COR-L47 (cell line): ENCODE measurements at places on chromosomes 2 and 18.

DNA sequence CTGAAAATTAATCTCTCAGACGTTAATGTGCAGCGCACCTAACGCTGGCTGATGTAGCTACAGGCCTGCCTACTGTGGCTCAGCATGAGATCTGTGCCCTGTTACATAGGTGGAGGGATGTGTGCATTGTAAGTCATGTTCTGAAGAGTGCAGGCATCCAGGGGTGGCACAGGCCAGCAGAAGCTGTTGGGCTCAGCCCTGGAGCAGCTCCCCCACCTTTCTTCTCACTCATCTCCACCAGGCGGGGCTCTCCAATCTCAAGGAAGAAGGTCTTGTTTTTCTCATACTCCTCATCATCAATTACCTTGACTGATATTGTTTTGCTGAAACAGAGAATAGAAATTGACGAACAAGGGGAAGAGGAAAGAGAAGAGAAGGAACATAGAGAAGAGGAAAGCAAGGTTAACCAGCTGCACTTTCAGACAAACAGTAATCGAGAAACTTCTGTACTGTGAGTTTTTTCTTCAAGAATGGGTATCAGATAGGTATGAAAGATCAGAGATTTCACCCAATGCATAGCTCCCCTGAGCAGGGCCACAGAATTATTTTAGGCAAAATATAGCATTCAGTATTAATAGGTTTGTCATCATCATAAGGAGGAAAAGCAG lies 273.6 kb downstream of the SLC8A1 start:
- no peak for DNase-seq

- DNase-seq = no peak
These were observed 360.3 kb downstream of the LRP1B start for GRCh38 chr2:141770530-141770929.

DNA sequence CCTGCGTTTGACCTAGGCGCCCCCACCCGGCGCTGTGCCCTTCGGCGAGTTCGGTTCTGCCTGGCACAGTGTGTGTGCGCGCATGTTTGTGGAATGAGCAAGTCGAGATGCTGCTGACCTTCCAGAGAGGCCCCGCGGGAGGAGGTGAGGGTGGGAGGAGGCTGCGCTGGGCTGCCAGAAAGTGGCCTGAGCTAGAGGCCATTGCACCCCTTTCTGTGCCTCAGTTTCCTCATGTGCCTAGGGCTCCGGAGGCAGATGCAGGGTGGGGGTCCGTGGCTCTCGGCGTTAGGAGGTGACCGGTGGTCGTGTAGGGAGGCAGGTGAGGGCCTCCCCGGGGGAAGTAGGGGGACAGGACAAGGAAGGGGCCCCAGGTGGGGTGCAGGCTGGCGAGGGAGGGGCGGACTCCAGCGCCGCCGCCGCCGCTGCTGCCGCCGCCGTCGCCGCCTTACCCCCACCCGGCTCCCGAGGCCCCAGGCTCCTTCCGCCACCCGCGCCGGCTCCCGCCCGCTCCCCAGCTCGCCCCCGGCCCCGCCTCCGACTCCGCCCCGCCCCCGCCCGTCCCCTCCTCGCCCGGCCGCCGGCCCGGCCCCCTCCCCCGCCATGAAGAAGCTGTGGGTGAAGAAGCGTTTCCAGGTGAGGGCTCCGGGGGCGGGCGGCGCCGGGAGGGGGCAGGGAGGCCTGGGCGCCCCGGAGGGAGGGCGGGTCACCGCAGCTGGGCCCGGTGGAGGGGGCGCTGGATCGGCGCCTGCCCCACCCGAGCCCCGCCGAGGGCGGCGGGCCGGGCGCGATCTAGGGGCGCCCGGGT lies 7.0 kb downstream of the SPEG start:
- peak; percentile 56 for DNase-seq

DNA sequence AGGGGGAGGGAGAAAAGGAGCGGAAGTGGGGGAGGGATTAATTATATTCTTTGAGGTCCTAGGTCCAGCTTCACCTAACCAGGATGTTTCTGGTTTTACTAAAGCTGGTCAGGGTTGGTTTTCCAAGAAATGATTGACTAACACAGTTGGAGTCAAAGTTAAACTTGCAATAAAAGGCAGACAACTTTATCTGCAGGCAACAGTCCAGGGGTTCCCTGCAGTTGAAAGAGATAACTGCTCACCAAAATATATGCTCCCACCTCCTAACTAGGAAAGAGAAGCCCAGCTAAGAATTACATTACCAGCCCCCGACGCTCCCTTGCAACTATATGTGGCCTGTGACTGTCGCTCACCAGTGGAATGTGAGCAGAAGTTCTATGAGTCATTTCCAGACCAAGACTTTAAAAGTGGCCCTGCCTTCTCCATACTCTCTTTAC lies 140.0 kb upstream of the PKDCC start:
- no peak for DNase-seq

- peak; percentile 2 for DNase-seq
These were observed 51.7 kb downstream of the ARHGAP28 start for GRCh38 chr18:6781142-6781714.

- DNase-seq = no peak
These were observed 79.4 kb upstream of the ASB18 start for GRCh38 chr2:236343400-236344161.

DNA sequence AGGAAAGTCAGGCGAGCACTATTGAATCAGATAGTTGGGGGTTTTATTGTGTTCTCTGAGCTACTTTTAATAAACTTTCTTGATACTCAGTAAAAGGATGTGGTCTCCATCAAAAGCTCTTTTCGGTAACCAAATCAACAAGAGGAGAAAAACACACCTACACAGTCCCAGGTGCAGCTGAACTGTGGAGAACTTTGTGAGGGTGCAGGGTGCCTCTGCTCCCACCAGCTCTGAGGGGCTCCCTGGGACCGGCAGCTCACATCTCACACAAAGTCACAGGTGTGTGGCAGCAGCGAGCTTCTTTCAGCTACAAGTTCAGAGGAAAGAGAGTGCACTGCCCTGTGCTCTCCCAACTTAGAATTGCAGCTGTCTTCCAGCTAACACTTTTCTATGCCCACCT lies 650.4 kb downstream of the RNF144A start:
- DNase-seq = no peak

GRCh38 chr2:235479604-235480003 lies 14.2 kb upstream of the AGAP1 start:
- no peak for DNase-seq

- DNase-seq = no peak
These were observed 6.5 kb upstream of the IFIH1 start for GRCh38 chr2:162324953-162325352.

GRCh38 chr18:8516371-8517250 lies 92.6 kb upstream of the RAB12 start:
- DNase-seq = no peak

GRCh38 chr2:233643128-233643527 lies 6.9 kb downstream of the UGT1A10 start:
- no peak for DNase-seq

DNA sequence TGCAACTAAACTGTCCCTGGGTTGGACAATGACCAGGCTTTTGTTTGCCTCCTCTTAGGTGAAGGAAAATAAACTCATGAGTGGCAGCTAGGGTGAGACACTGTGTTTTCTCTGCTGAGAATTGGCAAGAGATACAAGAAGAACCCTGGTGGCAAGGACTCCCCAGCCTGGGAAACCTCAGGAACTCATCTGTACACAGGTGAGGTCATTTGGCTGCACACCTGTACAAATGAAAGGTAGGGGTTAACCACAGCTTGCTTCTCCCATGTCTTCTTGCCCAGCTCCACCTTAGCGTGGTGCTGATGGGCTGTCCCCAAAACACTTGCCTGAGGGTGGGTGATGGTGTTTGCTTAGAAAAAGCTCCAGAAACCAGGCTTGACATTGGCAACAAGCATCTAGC lies 97.2 kb upstream of the FAM136A start:
- DNase-seq = no peak
